ENCODE measurements at places on chromosomes 13 and 19.

- no peak for DNase-seq
Measured at GRCh38 chr19:30161021-30161655, 211.0 kb upstream of the ZNF536 start.

- DNase-seq: no peak
Measured at GRCh38 chr19:6221220-6221877, 58.4 kb downstream of the MLLT1 start.

DNA sequence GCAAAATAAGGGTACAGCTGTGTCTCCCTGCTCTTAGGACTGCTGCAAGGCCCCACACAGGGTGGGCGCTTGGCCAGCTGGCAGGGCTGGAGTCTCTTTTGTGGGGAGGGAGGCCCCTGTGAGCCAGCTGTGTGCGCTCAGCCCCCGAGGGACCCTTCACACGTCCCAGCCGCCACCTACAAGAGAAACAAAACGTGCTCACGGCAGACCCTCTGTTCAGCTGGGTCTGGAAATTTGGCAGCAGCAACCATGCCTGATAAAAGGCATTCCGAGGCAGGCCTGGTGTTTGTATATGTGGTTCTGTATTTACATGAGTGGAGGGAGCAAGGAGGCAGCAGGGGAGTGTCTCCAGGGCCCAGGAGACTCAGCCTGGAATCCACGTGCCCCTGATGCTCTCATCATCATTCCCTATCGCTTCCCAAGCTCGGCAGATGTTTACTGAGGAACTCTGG lies 49.7 kb downstream of the CRTC1 start:
- no peak for DNase-seq

GRCh38 chr13:97145057-97145456 lies 77.1 kb upstream of the MBNL2 start:
- DNase-seq: no peak

DNA sequence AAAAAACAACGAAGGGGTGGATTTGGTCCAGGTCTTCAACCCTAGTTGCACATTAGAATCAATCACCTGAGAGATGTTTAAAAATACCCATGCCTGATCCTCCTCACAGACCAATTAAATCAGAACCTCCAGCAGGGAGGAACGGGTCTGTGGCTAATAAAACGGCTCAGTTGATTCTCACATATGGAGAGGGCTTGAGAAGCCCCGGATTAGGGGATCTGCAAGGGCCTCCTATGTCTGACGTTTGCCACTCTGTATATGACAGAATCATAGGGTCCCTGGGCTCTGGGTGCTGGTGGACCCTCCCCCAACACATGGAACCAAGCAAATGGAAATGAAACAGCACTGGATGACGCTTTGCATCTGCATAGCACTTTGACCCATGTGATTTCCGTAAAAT lies 36.7 kb upstream of the C13orf42 start:
- DNase-seq: no peak

DNA sequence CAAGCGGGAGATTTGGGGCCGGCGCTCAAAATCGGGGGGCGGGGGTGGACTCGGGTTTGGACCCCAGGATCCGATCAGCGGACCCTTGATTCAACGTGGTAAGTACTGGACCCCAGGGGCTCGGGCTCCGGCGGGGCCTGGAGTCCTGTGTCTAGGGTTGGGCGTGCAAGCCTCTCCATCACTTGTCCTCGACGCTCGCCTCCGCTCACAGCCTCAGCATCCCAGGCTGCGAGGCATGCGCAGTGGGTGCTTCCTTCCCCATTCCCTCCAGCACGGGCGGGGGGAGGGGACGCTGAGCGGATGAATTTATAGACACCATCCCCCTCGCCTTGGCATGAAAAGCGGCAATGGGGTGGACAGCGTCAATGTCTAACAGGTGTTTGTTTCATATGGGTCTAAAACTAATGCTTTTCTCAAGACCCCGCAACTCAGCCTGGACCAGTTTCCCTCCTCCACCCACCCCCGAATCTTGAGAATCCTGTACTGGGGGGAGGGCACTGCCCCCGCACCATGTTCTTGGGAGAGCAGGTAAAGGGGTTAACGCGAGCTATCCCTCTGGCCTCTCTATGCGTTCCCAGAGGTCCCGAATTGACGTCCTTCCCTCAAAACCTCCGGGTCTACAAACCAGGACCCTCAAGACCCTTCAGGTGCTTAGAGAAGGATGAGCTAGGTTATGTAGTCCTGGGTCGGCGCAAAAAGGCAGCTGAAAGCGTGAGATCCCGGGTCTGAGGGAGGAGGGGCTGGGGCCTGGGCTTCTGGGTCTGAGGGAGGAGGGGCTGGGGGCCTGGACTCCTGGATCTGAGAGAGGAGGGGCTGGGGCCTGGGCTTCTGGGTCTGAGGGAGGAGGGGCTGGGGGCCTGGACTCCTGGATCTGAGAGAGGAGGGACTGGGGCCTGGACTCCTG lies 579 bp downstream of the CPT1C start:
- no peak for DNase-seq

DNA sequence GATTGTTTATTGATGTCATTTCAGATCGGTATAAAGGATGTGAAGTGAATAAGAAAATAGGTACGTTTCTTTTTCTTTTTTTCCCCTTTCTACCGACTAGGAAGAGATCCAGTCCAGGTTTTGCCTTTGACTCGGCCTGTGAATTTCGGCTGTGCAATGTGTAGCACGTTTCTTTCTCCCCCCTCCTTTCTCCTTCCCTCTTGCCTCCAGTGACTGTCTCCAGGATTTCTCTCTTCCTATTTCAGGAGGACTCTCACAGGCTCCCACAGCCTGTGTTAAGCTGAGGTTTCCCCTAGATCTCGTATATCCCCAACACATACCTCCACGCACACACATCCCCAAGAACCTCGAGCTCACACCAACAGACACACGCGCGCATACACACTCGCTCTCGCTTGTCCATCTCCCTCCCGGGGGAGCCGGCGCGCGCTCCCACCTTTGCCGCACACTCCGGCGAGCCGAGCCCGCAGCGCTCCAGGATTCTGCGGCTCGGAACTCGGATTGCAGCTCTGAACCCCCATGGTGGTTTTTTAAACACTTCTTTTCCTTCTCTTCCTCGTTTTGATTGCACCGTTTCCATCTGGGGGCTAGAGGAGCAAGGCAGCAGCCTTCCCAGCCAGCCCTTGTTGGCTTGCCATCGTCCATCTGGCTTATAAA lies at the start of gene GPC6:
Gene GPC6, plus strand, starts transcription at position 185 of the 657 bp plus-strand sequence.
- no peak for DNase-seq

GRCh38 chr19:42965176-42965575 lies 28.2 kb upstream of the PSG7 start:
- no peak for DNase-seq

GRCh38 chr13:94722609-94723345 lies 10.4 kb upstream of the SOX21 start:
- DNase-seq: no peak

DNA sequence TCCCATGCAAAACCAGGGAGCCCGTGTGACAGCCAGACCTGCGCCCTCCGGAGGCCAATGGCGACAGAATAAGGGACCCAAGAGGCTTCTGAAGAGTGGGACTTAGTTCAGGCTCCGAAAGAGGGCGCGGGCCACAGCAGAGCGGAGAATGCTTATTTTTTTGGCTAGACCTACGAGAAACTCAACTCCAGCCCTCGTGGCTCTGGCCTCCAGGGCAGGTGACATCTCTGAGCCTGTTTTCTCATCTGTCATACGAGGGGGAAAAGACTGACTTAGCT lies 23.0 kb downstream of the DPP9 start:
- no peak for DNase-seq

DNA sequence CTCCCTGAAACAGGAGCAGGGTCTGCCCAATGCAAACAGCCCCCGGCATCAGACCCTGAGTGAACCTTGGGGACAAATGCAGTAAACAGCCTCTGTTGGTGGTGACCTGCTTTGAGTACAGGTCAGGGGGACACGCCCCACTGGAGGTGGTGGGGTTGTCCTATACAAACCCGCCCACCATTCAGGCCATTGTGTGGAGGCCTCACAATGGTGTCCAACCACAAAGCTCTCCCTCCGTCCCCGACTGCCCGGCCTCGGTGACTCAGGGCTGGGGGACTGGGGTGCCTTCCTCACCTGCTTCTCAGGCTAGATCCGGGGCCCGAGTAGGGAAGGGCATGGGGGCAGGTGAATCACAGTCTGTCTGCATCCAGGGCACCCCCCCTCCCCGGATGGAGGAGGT lies 1.5 kb downstream of the MUC16 start:
- DNase-seq: no peak

GRCh38 chr13:99155821-99156220 lies 44.8 kb upstream of the UBAC2 start:
- DNase-seq: no peak

- no peak for DNase-seq
Measured at GRCh38 chr19:54449701-54450069, 686 bp downstream of the LENG8 start.

- DNase-seq: no peak
Measured at GRCh38 chr13:24683351-24683750, 3.1 kb downstream of the ATP12A start.

DNA sequence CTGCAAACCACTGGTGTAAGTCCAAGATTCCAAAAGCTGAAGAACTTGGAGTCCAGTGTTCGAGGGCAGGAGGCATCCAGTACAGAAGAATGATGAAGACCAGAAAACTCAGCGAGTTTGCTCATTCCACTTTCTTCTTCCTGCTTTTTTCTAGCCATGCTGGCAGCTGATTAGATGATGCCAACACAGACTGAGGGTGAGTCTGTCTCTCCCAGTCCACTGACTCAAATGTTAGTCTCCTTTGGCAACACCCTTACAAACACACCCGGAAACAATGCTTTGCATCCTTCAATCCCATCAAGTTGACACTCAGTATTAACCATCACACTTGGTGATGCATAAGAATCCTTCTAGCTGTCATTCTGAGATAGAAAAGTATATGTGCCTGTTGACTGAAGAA lies 1504.6 kb downstream of the EFNB2 start:
- DNase-seq: no peak

- DNase-seq: no peak
Measured at GRCh38 chr13:93955904-93956303, 523.6 kb downstream of the DCT start.

- peak; percentile 85 for DNase-seq
Measured at GRCh38 chr19:17292301-17293074, 10.7 kb downstream of the ABHD8 start.

GRCh38 chr13:74288361-74288911 lies 154.2 kb upstream of the KLF12 start:
- DNase-seq: peak; percentile 28

DNA sequence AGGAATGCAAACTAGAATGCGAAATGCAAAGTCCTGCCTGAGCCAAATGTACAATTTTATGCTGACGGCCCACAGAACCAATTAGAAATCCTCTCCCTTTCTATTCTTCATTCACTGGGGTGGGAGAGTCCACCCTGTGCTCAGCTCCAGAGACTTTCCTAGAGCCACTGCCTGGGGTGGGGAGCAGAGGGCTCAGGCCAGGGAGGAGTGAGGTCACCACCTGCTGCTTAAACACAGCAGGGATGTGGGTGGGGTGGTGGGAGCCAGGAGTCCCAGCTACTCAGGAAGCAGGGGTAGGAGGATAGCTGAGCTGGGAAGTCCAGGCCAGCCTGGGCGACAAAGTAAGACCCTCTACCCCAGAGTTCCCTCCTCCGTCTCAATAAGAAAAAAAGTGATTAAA lies 26.9 kb upstream of the ZNF83 start:
- DNase-seq: no peak

- DNase-seq: peak; percentile 11
Measured at GRCh38 chr19:45972081-45972946, 1.4 kb downstream of the NOVA2 start.

GRCh38 chr13:72850959-72851677 lies 69.2 kb downstream of the PIBF1 start:
- no peak for DNase-seq

GRCh38 chr13:41500511-41500910 lies 43.2 kb downstream of the RGCC start:
- DNase-seq: peak; percentile 50

GRCh38 chr19:40718774-40719391 lies 2.0 kb downstream of the ITPKC start:
- no peak for DNase-seq

DNA sequence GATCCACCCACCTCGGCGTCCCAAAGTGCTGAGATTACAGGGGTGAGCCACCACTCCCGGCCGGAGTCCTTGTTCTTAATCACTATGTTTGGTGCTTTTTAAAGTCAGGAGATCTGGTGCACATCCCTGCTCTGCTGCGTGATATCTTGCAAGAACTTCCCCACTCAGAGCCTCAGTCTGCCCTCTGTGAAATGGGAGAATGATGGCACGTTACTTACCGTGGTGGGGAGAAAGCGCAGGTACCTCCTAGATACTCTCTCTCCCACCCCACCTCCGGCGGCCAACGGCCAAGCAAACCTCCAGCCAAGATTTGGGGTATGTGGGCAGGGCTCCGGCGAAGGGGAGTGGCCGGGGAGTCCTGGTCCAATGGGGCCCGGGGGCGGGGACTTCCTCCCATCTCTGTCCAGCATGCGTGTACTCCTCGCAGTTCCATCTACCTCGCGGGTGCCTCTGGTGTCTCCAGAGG lies at the start of gene RYR1:
Gene RYR1, plus strand, starts transcription at position 424 of the 466 bp plus-strand sequence. CDS start 139 bp downstream, outside the sequence.
- DNase-seq: peak; percentile 38

DNA sequence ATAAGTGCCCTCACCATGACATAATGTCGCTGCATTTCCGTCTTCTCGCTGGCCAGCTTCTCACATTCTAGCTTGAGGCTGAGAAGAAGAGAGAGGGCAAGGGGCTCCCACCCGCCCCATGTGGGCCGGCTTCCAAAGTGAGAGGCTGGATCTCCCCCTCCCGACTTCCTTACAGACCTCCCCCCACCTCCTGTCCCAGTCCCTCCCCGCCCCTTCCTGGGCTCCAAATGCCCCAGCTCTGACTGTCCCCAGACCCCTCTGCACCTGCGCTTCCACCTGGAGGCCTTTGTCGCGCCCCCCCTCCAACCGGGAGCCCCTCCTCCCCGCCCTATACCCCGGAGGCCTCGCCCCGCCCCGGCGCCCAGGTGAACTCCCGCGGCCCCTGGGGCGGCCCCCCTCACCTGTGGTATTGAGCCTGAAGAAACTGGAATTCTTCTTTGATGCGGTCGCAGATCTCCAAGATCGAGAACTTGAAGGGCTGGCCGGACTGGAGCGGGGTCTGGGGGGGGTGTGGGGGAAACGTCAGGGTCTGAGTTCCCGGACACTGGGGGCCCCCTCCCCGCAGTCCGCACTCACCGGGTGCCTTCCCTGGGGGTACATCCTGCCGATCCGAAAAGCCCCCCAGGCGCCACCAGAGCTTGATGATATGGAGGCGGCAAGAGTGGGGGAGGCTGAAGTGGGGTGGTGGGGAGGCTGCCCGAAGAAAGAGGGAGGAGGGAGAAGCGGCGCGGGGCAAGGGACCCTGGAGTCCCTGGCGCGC lies 595 bp downstream of the TLE2 start:
- no peak for DNase-seq

- no peak for DNase-seq
Measured at GRCh38 chr13:95262837-95263384, 38.3 kb downstream of the ABCC4 start.

Data from CD4-positive, alpha-beta T cell treated with Interleukin-2 at 100 ng/mL for 4 hours (primary cell).